ENCODE measurements at places on chromosomes 3 and 15. TPM values are rescaled to one million over a fixed set of nuclear protein-coding genes. Genes with fewer than 3 reads are reported as not detected.

- no peak for DNase-seq
Measured at GRCh38 chr15:100686725-100687473, 84.5 kb downstream of the ASB7 start.

DNA sequence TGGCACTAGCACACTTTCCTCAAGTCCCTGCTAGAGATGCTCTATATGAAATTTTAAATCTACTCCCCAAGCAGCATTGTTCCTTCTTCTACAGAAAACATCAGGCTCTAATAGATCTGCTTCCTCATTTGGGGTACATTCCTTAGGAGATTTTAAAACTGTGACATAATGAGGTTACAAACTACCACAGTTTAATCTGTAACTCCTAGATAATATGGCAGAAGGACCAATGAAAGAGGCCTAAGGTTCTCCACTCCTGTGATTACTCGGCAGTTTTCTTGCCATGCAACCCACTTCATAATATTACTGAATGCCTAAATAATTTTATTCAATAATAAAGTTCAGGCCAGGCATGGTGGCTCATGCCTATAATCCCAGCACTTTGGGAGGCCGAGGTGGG lies 16.1 kb downstream of the ZNF106 start:
- no peak for DNase-seq

DNA sequence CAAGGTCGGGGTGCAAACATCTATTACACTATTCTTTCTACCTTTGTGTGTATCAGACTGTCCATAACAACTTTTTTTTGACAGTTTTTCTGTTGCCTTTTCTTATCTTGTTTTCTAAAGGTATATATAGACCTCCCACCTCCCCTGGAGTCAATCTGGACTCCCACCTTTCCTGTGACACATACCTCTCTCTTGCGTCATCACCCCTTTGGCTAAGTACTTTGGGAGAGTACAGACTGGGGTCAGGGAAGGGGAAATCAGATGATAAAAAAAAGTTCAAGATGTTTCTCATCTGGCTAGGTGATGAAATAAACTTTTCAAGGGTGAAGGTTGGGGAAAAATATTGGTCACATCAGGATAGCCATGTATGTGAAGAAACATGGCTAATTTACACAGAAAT lies 17.2 kb downstream of the TSPAN3 start:
- DNase-seq: no peak

DNA sequence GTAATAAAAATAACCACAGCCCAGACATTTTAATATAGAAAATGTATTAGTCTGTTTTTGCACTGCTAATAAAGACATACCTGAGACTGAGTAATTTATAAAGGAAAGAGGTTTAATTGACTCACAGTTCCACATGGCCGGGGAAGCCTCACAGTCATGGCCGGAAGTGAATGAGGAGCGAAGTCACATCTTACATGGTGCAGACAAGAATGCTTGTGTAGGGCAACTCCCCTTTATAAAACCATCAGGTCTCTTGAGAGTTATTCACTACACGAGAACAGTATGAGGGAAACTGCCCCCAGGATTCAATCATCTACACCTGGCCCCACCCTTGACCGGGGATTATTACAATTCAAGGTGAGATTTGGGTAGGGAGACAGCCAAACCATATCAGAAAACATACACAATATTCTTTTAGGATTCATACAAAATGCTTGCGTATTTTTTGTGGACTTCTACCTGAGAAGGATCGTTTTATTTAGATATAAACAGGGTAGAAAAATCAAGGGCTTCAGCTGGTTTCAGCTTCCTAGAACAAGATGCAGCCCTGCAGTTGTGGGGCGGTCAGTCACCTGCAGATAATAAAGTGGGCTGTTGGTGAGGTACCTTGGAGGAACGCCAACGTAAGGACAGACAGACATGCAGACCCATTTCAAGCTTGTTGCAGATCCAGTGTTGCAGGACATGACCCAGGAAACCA lies 101.9 kb downstream of the TNIK start:
- DNase-seq: no peak

DNA sequence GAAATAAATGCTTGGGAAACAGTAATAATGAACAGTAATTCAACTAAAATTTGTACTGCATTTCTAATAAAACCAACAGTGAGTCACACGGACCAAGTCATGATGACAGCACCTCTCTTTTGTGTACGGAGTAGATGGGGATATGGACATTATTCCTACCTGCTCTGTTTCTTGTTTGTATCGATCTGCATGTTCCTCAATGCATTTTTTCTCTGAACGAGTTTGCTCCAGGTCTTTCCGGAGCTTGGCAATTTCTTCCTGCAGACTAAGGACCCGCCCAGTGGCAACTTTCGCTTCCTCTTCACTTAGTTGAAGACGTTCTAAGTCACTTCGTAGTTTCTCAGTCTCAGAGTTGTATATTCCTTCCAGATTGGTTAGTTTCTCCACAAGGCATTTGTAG lies 74.4 kb upstream of the MYO5C start:
- no peak for DNase-seq

GRCh38 chr3:24270204-24270691 lies 224.4 kb downstream of the THRB start:
- DNase-seq: no peak

- no peak for DNase-seq
Measured at GRCh38 chr3:45055411-45056143, 29.5 kb downstream of the CLEC3B start.

DNA sequence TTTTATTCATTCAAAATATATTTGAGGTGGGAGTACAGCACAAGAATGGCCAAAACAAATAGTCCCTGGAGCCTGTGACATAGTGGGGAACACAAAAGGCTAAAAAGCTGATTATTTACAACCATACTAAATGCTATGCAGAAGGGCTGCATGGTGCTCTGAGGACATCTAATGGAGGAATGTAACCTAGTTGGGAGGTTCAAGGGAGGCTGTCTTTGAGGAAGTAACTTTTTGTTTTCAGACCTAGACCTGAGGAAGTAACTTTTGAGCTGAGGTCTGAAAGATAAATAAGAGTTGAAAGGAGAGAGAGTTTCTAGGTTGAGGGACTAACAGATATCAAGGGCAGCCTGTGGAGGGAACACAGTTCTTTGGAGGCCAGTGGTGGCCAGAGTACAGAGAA lies 34.8 kb upstream of the RASA2 start:
- no peak for DNase-seq

GRCh38 chr3:152968388-152969024 lies 133.6 kb downstream of the P2RY1 start:
- no peak for DNase-seq

Gene GP5
- total RNA-seq: 0.10 TPM

- DNase-seq: no peak
Measured at GRCh38 chr3:58334506-58334884, 1.8 kb downstream of the PXK start.

DNA sequence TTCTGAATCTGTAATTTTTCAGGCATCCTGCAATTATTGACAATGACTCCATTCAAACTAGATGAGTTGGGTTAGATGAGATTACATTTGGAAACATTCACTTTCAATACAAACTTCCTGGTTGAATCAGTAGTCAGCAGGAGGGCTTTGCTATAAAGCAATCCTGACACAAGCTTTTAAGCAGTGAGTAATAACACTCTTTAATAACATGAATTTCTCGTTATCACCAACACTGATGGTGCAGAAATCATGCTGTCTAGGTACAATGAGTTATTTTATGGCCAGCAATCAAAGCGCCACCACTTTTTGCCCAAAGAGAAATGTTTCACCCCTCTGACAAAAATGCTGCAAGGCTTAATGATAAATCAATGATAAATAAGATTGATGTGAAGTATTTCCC lies 474.8 kb upstream of the CNTN4 start:
- DNase-seq: no peak

DNA sequence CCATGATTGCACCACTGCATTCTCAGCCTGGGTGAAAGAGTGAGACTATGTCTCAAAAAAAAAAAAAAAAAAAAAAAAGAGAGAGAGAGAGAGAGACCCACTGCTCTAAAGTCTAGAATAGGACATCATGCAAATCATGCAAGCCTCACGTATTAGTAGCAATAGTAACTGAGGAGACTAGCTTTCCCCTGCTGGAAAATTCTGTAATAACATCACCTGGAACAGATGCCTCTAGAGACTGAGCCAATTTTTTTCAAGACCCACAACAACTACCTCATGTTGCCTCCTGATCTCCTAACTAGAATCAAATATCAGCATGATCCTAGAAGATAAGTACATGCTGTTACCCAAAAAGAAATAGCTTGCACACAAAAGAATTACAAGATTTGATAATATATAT lies 461.9 kb downstream of the AGBL1 start:
- no peak for DNase-seq

DNA sequence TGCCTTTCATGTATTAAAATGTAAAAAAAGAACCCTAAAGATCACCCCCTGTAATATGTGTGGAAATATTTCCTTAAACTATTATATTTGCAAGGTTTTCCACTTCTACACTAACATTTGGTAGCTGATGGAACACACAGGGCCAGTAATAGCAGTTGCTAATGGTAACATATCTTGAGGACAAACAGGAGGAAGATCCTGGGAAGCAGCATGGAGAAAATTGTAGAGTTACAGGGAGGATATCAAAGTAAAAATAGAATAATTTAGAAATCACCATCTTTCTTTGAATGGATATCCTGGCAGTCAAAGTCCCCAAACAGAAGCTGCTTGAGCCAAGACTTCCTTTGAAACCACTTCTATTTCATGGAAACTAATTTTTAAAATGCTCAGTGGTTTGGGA lies 29.5 kb upstream of the OSTN start:
- DNase-seq: no peak

Gene LNP1
- 3.4 TPM for total RNA-seq

- DNase-seq: no peak
Measured at GRCh38 chr15:61742591-61742990, 317.7 kb downstream of the VPS13C start.

DNA sequence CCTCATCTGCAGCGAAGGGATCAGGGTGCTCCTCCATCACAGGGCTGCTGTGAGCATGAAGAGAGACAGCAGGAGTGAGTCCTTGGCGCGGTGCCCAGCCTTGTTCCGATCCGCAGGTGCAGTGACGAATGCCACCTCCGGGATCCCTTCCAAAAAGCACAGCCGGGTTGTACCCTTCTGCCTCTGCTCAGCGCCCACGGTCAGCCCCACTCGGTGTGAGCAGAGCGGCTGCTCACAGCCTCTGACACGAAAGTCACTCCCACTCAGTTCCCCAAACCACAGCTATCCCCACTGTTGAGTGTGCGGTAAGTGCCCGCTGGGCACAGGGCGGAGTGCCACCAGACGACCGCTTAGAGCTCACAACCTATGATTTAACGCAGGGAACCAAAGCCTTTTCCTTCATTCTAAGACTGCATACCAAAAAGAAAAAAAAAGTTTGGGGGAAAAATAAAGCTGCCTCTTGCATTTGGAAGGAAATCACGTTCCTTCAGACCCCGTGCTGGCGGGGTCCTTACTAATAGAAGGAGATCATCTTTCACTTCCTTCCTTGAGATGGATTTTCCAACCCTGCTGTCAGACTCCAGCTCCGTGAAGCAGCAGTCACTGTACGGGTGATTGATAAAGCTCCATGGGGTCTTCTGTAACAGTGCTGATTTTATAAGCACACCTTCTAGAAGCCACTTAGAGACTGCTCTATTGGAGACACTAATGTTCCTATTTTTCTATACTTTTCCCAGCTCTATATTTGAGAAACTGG lies 34.7 kb upstream of the TUBGCP5 start:
- no peak for DNase-seq

Gene SPRED1
- 9.2 TPM for total RNA-seq

Gene IL17RB
- 10.5 TPM for total RNA-seq

Gene C15orf62
- total RNA-seq: 1.1 TPM

DNA sequence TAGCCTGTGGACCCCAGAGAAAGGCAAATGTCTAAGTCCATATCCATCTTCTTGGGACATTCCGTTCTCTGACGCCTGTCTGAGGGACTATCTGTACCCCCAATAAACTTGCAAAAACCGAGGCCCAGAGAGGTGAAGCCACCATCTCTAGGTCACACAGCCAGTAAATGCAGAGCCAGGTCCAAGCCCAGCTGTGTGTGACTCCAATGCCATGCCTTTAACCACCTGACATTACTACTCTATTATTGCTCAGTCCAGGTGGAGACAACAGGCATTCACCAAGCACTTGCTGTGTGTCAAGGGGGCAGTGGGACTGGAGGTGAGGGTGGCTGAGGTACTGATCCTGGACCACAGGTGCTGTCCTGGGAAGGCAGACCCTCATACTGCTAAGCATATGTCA lies 25.4 kb downstream of the CYP8B1 start:
- DNase-seq: peak; percentile 37

Gene MYLK
- 16.8 TPM for total RNA-seq

DNA sequence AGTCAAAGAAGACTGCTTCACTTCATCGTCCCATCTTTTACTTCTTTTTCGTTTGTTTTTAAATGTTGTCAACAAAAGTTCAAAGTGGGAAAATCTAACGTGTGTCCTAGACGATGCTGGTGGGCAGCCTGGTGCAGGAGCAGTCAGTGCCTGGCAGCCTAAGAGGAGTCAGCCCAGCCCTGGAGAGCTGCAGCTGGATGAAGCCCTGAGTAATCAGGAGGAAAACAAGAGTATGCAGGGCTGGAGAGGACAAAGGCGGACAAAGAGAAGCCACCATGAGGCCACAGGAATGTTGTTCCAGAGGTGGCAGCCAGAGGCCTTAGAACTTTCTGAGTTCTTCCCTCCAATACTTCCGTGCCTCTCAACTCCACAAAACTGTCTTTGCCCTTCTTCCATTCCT lies 5.7 kb downstream of the ADAMTS17 start:
- DNase-seq: no peak

- DNase-seq: no peak
Measured at GRCh38 chr15:66692391-66692790, 9.6 kb upstream of the SMAD6 start.

Gene MYD88
- 31.1 TPM for total RNA-seq

Gene BOC
- 219 TPM for total RNA-seq

DNA sequence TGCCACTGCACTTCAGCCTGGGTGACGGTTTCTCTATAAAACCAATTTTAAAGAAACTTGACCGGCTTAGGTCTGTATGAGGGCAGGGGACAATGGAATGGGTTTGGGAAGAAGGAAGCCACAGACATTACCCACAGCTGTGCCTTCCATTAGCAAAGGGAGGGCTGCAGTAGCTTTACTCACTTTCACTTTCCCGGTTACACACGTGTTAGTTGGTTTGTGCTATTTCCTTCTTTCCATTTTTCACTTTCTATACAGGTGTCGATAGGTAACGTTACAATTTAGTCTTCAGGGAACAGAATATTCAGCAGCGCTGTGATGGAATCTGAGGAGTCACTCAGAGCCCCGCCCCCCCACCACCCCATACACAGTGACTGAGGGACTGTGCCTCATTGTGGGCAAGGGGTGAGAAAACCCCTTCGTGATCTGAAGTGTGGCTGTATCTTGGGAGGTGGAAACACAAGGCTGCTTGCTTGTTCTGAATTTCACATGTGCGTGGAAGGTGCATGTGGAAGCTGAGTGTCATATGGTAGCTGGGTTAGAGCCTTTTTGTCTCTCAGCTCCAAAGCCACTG lies 44.8 kb upstream of the RPL32 start:
- no peak for DNase-seq

DNA sequence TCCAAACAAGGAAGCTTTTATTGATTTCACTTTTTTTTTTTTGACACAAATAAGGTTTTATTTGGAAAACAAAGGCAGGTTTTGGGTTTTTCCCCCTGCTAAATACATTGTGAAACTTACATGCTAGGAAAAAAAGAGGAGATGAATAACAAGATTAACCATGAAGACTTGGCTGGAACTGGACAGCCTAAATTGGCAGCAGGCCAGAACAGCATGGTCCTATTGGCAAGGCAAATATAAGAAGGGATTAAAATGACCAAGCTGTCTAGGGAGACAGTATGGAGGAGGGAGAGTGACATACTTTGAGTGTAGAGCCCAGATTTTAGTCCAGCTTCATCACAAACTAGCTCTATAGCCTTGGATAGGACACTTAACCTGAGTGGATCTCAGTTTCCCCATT lies 63.9 kb upstream of the BBX start:
- no peak for DNase-seq

All from type B pancreatic cell (in vitro differentiated cells).